M059J (cell line): ENCODE measurements at places on chromosomes 11 and 22. TPM values are rescaled to one million over a fixed set of nuclear protein-coding genes. Genes with fewer than 3 reads are reported as not detected.

DNA sequence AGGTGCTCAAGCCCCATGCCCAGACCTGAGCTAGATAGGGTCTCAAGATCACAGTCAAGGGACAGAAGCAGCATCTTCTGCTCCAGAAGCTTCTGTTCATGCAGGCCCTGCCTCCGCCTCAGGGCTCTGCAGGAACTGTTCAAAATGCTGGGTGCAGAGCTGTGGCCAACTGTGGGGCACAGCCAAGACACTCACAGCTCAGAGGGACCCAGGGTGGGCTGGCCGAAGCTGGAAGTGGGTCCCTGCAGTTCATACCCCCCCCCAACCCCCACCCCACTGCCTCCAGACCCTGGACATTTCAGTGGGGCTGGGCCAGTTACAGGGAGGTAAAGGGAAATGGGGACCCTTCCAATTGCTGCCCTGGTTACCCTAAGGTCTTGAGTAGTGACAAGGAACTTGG lies 129.0 kb downstream of the CRYBB2 start:
- DNase-seq: no peak

- peak; percentile 45 for DNase-seq
Observed at GRCh38 chr11:97454988-97455387, 1065.2 kb downstream of the JRKL start.

GRCh38 chr11:71200761-71201160 lies 51.6 kb downstream of the SHANK2 start:
- DNase-seq: no peak

DNA sequence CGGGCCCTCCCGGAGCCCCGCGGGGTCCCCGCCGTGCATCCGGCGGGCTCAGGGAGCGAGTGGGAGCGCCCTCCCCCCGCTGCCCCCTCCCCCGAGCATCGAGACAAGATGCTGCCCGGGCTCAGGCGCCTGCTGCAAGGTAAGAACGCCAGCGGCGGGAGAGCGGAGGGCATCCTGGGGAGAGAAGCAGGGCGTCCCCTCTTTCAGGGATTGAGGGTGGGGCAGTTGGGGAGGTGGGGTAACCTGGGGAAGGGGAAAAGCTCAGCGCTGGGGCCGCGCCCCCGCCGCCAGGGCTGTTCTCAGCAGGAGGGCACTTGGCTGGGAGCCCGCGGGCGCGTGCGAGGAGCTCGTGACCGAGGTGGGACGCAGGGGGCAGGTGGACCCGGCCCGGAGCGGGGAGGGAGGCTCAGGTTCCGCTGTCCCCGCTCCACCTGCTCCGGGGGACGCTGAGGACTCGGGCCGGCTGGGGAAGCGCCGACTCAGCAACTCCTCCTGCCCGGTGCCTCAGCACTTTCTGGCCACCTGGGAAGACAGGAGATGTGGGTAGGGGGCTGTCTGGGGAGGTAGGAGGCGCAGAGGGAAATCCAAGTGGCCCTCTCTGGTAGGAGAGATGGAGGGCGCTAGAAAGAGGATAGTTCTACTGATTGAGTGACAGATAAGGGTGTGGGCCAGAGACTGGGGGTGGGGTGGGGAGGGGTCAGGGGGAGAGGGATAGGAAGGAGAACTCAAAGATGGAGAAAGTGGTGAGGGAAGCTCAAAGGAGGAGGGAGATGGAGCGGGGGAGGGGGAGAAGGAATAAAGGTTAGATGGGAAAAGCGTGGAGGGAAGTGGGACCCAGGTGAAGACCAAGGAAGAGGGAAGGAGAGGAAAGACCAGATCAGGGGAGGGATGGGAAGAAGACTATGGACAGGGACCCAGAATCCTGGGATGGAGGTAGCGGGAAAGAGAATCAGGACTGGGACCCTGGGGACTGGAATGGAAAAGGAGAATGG lies 726 bp downstream of the RTN4RL2 start:
- no peak for DNase-seq

GRCh38 chr11:134753771-134754520 lies 341.9 kb upstream of the B3GAT1 start:
- DNase-seq: no peak

DNA sequence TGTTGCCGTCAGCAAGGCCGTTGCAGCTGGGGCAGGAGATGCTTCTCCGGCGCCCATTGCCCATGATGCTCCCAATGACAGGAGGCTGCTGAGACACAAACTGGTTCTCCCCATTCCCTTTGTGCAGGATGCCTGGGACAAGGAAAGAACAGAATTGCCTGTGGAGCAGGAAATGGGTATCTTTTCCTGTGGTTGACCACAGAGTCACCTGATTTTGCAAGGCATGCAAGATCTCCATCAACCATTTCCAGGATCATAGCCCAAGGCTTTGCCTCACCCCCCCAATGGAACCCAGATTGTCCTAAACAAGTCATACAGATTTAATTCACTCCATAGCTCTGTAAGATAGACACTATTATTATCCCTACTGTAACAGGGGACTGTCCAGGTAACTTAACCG lies 148.1 kb upstream of the NARS2 start:
- DNase-seq: peak; percentile 85

DNA sequence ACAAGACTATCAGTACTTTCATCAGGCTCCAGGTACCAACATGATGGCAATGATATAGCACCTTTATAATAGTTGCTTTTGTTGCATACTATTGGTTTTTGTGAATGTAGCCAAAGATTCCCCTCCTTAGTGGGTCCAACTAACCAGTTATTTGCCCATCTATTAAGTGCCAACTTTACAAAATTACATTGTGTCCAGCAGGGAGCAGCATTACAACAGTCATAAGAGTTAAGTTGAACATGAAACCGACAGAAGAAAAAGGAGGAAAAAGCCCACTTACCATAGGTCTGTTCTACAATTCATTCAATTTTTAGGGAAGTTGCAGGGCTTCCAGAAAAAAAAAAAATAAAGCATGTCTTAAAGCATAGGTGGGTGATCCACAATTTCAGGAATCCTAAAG lies 21.6 kb downstream of the IMMP1L start:
- DNase-seq: peak; percentile 59

DNA sequence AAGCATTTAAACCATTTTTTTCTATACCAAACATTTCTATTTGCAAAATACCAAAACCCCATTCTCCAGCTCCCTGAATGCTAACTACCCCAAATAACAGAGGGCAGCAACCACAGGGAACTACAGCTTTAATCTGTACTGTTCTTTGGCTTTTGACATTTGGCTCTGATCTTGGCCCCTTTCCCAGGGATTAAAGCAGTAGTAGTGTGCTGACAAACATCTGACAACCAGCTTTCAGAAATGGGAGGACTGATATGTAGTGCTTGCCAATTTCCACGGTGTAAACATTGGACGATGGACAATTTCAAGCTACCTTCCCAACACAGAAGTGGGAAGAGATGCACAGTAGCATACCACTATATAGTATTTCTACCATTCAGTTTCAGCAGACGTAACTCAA lies 88.4 kb upstream of the TEAD1 start:
- peak; percentile 18 for DNase-seq

- no peak for DNase-seq
Observed at GRCh38 chr22:38136607-38137006, 26.1 kb upstream of the BAIAP2L2 start.

- no peak for DNase-seq
Observed at GRCh38 chr22:28992565-28993356, 68.9 kb downstream of the C22orf31 start.

GRCh38 chr22:25492841-25493734 lies 71.4 kb upstream of the GRK3 start:
- DNase-seq: peak; percentile 8

GRCh38 chr11:68934666-68935065 lies 31.0 kb downstream of the IGHMBP2 start:
- no peak for DNase-seq

DNA sequence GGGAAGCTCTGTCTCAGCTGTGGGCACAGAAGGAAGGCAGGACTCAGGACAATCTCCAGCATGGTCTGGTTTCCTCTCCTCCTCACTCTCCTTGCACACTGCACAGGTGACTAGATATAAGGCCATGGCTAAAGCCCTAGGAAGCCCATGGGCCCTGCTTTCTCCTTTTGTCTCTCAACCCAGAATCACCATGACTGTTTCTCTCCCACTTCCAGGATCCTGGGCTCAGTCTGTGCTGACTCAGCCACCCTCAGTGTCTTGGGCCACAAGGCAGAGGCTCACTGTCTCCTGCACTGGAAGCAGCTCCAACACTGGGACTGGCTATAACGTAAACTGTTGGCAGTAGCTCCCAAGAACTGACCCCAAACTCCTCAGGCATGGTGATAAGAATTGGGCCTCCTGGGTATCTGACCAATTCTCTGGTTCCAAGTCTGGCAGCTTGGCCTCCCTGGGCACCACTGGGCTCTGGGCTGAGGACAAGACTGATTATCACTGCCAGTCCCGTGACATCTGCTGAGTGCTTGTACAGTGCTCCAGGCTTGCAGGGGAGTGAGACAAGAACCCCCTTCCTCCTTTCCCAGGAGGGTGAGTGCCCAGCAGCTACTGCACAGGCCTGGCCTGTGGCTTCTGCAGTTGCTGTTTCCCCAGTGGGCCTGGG lies 104.0 kb upstream of the TOP3B start:
- DNase-seq: peak; percentile 13

GRCh38 chr11:36002196-36002595 lies 58.3 kb downstream of the LDLRAD3 start:
- DNase-seq: no peak

- peak; percentile 18 for DNase-seq
Observed at GRCh38 chr11:6468712-6469495, 4.8 kb downstream of the TRIM3 start.

DNA sequence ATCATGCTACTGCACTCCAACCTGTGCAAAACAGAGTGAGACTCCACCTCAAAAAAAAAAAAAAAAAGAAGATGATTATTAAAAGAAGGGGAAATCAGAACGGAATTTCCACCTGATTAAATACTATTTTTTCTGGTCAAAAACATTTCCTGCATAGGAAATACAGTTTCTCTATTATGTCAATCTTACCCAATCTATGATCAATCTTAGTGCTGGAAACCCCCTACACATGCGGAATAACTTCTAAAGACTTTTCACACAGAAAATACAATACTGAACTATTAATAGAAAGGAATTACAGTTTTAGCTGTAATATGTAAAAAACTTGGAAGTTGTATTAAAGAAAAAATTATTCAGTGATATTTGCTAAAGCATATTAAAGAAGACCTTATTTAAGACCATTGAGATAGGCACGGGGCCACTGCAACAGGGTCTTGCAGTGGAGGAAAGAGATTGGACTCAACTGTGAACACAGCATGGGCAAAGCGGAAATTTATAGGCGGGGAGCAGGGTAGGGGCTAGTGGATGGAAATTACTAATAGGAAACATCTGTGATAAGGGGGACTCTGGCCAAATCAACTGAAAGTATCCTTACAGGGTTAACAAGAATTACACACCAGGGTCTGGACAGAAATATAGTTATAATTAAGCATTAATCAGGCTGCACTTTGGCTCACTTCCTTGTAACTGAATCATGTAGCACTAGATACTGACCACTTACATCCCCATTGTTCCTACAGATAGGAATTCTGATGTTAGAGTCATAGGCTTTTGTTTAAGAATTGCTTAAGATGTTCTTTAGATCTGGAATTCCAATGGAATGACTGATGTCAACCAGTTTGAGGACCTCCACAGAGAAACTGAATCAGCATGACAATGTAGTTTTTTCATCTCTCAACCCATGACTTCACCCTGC lies 411.5 kb upstream of the DDI1 start:
- DNase-seq: peak; percentile 93

The GUCY1A2 gene
- 0.39 and 1.1 TPM in 2 replicates for total RNA-seq

The FREY1 gene
- 0.96 TPM in 1 of 2 replicates, not detected in the other for total RNA-seq

The CRYBA4 gene
- total RNA-seq: not detected in 2 replicates

The HOATZ gene
- not detected in 2 replicates for total RNA-seq

The LRP4 gene
- 0.98 and 1.1 TPM in 2 replicates for total RNA-seq

The UBQLN3 gene
- not detected in 2 replicates for total RNA-seq

The PVALB gene
- not detected in 2 replicates for total RNA-seq

The DKK3 gene
- total RNA-seq: 967 and 1,045 TPM in 2 replicates

The GRM5 gene
- 0.10 and 0.22 TPM in 2 replicates for total RNA-seq

The GLB1L2 gene
- total RNA-seq: not detected in 2 replicates

The MS4A4E gene
- total RNA-seq: not detected in 2 replicates

The HEPN1 gene
- total RNA-seq: not detected in 2 replicates

The SHANK3 gene
- total RNA-seq: 0.30 and 0.71 TPM in 2 replicates
